ENCODE measurements at places on chromosomes 5 and 9. TPM values are rescaled to one million over a fixed set of nuclear protein-coding genes. Genes with fewer than 3 reads are reported as not detected.

DNA sequence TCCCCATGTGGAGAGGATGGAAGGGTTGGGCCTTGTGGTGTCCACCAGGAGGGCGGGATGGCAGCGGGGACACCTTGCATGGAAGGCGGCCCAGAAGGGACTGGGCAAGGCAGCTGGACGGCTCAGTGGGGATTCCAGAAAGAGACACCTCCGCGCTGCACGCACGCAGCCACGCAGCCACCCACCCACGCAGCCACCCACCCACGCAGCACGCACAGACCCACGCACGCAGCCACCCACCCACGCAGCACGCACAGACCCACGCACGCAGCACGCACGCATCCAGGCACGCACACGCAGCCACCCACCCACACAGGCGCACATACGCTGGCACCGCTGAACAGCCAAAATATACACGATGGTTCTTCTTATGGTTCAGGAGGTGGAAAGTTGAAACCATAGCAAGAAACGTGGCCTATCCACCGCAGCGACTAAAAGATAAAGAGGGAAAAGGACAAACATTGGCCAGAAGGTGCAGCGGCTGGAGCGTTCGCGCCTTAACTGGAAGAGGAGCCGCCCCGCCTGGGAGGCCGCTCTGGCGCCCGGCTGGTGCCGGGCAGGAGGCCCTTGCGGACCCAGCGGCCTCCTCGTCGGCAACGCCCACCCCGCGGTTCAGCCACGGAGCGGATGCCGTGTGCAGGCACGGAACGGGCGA lies 22.2 kb upstream of the EXOC3 start:
- DNase-seq: no peak

DNA sequence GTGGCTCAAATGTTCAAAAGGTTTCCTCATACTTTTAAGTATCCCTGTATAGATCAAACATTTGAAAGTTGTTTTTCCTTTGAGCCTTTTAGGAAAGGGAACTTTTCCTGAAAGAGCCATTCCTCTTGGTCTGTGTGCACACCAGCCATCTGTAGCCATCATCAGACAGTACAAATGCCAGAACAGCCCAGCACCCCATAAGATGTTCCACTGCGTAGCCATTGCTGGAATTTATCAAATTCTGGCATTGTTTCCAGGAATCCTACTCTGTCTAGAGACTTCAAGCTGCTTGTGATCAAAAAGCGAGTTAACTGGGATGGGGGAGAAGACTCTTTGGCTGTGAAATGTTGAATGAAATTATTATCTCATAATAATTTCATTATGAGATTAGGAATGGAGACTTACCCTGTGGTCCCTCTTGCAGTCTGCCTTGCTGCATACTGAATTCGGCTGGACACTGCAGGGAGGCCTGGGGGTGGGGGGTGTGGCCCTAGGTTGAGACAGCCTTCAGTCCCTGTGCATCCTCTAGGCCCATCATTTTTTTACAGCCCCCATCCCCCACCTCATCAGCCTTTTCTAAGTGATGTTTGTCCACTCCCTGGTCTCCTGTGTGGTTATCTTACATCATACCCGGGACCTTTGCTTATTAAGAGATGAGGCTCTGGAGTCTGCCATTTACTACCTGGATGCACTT lies 99.8 kb downstream of the RALGPS1 start:
- DNase-seq: peak; percentile 30

DNA sequence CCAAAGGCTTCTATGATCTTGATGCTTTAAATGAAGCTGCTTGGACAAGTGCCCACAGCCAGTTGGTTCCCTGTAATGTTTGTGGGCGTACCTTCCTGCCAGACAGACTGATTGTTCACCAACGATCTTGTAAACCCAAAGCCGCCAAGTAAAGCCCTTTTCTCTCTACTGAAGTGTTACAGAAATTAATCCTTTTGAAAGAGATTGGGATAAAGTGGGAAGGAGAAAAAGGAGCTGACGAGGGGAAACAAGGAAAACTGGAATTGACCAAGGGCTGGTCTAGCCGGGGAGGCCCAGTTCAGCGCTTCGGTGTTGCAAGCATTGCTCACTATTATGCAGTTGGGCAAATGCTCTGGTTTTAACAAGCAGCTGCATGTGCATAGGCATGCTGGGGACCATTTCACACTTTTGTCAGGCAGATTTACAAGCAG lies 53.2 kb downstream of the ZNF474 start:
- peak; percentile 80 for DNase-seq

DNA sequence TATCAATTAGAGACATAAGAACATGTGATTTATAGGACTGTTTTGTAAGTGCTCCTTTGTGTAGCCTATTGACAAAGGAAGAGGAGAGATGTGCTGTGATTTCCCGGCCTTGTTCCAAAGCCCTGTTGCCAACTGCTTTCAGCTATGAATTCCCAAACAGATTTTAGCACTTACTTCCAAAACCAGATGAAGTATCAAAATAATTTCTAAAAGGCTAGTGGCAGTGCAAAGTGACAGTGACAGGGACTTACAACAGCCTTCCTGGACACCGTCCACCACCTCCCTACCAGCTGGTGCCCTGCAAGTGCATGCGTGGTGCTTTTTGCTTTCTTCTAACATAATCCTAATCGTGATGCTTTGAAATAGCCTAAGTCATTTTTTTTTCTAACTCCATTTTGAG lies 254.1 kb upstream of the ACTBL2 start:
- no peak for DNase-seq

DNA sequence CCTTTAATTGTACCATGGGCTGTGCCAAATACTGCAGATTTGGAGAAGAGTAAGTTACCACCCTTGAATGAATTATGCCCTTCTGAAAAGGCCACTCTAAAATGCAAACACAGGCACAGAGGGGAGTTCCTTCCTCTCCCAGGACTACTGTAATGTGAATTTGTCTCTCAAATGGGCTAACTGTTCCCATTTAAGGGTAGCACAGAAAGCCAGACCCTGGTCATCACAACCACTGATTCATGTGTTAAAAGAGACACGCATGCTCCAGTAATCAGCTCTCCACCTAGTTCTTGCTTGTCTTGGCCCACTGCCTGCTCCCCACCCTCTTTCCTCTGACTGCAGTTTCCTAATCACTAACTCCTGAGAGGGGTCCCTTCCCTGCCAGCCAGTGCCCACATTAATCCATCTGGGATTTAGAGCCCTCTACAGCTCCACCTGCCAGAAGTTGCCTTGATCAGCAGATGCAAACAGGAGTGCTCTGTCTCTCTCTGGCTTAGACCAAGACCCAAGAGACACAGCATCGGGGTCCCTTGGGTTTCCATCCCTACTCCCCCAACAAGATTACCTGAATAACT lies 382.4 kb downstream of the TMEM167A start:
- DNase-seq: no peak

DNA sequence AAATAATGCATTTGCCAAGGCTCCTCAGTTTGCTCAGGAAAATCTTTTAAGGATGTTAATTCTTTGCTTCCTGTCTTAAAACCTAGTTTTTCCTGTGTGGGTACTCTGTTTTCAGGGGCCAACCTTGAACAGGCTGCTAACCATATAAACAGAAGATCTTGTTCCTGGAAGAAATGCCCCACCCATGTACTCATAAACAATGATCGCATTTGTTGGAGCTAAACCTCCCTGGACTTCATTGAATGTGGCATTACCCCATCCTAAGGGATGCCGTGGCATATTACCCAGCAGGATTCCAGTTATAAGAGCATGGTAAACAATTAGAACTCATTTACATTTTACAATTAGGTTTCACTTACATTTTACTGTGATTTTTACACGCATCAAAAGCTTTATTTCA lies 436.0 kb downstream of the ZNF608 start:
- DNase-seq: peak; percentile 53

GRCh38 chr9:121788686-121789366 lies 137.4 kb downstream of the DAB2IP start:
- no peak for DNase-seq

- DNase-seq: no peak
Observed at GRCh38 chr5:107980923-107981692, 310.4 kb upstream of the EFNA5 start.

- DNase-seq: no peak
Observed at GRCh38 chr9:108603141-108603540, 252.6 kb downstream of the ACTL7B start.

DNA sequence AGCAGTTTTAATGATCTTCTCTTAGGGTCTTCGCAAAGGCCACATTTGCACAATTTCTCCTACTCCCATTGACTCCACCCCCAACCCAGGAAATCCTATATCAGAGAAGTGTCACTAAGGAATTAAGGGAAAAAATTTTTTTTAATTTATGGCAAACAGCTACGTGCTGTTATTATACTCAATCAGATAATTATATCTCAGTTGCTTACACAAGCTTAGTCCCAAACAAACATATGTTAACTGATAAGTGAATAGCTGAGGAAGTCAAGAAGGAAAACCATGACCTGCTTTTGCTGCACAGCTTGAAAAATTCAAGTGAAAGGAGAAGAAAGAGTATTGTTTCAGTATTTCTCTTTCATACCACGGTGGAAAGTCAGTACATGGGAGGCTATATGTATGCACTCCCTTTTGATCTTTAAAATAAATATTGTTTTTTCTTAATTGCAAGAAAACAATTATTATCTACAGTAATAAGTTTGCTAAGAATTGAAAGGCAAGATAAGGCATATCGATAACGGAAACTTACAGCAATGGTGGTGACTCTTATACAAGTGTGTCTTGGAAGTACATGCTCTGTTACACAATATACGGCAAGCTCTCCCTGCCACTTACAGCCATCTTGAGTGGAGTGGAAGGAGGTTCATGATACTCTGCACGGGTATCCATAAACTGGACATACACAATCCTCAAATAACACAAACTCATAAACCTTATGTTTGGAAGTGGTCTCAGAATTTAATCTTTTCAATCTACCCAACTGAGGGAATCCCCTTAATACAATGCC lies 167.9 kb upstream of the FREM1 start:
- peak; percentile 47 for DNase-seq

DNA sequence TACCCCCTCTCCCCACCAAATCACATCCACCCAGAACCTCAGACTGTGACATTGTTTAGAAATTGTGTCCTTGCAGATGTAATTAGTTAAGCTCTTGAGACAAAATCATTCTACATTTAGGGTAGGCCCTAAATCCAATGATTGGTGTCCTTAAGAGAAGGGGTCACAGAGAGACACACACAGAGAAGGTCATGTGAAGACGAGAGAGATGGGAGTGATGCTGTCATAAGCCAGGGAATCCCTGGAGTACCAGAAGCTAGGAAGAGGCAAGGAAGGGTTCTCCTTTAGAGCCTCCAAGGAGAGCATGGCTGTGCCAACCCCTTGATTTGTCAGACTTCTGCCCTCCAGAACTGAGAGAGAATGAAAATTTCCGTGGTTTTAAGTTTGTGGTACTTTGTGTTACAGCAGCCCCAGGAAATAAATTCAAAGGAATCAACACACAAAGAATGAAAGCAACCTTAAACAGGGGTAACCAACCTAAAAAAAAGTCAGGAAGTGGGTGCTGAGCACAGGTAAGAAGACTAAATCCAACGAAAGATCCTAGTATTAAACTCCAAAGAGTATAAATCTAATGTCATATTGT lies 33.6 kb downstream of the TIMD4 start:
- DNase-seq: no peak

GRCh38 chr5:32506799-32507198 lies 62.3 kb upstream of the ZFR start:
- DNase-seq: peak; percentile 64

DNA sequence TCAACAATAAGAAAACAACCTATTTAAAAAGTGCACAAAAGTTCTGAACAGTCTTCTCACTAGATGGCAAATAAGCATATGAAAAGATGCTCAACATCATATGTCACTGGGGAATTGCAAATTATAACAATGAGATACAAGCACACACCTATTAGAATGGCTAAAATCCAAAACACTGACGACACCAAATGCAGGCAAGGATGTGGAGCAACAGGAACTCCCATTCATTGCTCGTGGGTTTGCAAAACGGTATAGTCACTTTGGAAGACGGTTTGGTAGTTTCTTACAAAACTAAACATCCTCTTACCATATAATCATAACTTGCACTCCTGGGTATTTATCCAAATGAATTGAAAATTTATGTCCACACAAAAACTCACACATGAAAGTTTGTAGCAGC lies 100.9 kb upstream of the TBC1D2 start:
- DNase-seq: no peak

DNA sequence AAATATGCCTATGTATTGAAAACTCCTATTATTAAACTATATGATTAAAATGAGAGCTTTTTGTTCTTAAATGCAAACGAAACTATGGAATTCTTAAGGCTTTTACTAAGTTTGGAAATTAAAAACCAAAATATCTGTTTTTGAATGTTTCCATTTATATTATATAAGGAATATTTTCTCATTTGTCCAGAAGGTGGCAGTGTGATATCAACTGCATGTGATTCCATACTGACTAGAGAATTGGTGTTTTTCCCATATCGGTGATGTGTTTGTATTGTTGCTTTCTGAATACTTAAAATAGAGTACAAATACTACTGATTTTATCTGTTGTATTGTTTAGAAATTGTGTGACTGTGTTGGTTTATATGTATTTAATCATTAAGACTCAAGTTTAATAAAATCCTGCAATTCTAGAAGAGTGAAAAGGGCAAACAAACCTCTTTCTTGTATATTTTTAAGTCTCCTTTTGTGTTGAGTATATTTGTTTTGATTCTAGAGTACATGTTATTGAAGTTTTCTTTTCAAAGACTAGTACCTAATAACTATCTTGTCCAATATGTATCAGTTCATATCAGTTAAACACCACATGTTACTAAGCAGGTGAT lies 320.8 kb downstream of the CCDC171 start:
- peak; percentile 73 for DNase-seq

GRCh38 chr9:111149018-111149759 lies 110.9 kb upstream of the LPAR1 start:
- DNase-seq: peak; percentile 13

DNA sequence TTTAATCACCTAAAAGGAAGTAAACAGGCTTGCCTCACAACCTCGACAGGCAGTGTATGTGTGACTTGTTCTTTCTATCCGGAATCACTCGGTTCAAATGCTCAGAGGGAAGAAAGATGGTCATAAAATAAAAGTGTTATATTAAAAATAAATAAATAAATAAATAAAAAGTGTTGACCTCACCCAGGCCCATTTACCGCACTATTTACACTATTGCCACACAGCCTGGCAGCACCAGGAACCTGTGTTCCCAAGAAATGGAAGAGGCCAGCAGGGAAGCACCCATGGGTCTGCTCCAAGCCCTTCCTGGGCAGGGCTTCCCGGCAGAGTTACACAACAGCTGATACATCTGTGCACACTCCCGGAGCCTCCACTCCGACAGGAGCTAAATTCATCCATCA lies 127.9 kb downstream of the EFNA5 start:
- DNase-seq: peak; percentile 85

- no peak for DNase-seq
Observed at GRCh38 chr5:31194892-31195555, 1.5 kb downstream of the CDH6 start.

- DNase-seq: no peak
Observed at GRCh38 chr9:135695642-135696041, 3.6 kb downstream of the SOHLH1 start.

GRCh38 chr5:139776861-139777260 lies 18.7 kb upstream of the PSD2 start:
- no peak for DNase-seq

GRCh38 chr5:56494300-56494731 lies 261.2 kb upstream of the ANKRD55 start:
- peak; percentile 61 for DNase-seq

GRCh38 chr9:111854799-111855198 lies 41.8 kb upstream of the UGCG start:
- DNase-seq: peak; percentile 56

The SLC6A7 gene
- under 0.01 TPM for total RNA-seq

The TAS2R1 gene
- total RNA-seq: 0.32 TPM

The OTP gene
- total RNA-seq: not detected

The SLC36A3 gene
- total RNA-seq: not detected

Data from fibroblast of villous mesenchyme (primary cell).